ENCODE measurements at places on chromosomes 3 and 15. TPM values are rescaled to one million over a fixed set of nuclear protein-coding genes. Genes with fewer than 3 reads are reported as not detected.

FBXW12 gene
- 0.32 TPM for total RNA-seq

TRAT1 gene
- total RNA-seq = 2.0 TPM

ENTPD3 gene
- 1.4 TPM for total RNA-seq

GRCh38 chr3:43629741-43630140 lies 7.9 kb upstream of the ANO10 start:
- H3K4me1 ChIP-seq = no peaks in the 10 kb centered on the region
- no peaks in the 10 kb centered on the region for H3K27me3 ChIP-seq
- H3K4me3 ChIP-seq = no peak overlapping the region
- H3K36me3 ChIP-seq = no peaks in the 10 kb centered on the region

- no peak for DNase-seq
- H3K27ac ChIP-seq = no peak overlapping the region
- H3K36me3 ChIP-seq = no peaks in the 10 kb centered on the region
- no peak overlapping the region for H3K4me3 ChIP-seq
- peaks cover 3% of the 10 kb centered on the region for H3K4me1 ChIP-seq
Measured at GRCh38 chr3:71454512-71455403, 128.8 kb downstream of the FOXP1 start.

- DNase-seq = no peak
- H3K27ac ChIP-seq = peak overlapping the region; percentile 50
- H3K27me3 ChIP-seq = no peaks in the 10 kb centered on the region
- no peak overlapping the region for H3K4me3 ChIP-seq
Measured at GRCh38 chr15:90465140-90465929, 64.4 kb upstream of the CRTC3 start.

- no peaks in the 10 kb centered on the region for H3K36me3 ChIP-seq
- no peak overlapping the region for H3K4me3 ChIP-seq
- H3K27me3 ChIP-seq = no peaks in the 10 kb centered on the region
- no peak for DNase-seq
Measured at GRCh38 chr3:155517903-155518302, 224.4 kb upstream of the STRIT1 start.

DNA sequence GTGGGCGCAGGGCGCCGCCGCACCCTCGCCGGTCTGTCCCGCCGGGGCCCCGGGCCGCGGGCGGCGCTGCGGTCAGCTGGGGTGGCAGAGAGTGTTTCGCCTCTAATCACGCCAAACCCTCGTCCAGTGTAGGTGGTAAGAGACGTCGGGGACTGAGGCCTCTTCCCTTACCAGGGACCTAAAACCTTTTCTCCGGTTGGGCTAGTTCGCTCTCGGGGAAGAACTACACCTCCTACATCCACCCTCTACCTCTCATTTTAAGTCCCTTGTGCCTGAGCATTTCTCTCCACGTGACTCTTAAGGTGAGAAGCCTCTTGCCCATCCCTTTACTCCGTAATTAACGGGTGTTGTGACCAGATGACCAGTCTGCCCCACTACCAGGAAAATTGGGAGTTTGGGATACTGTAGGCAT lies 520 bp downstream of the TMEM42 start:
- no peaks in the 10 kb centered on the region for H3K36me3 ChIP-seq
- H3K27me3 ChIP-seq = no peaks in the 10 kb centered on the region
- no peak for DNase-seq
- peak overlapping the region; percentile 89 for H3K27ac ChIP-seq
- H3K4me1 ChIP-seq = peaks cover 5% of the 10 kb centered on the region

DNA sequence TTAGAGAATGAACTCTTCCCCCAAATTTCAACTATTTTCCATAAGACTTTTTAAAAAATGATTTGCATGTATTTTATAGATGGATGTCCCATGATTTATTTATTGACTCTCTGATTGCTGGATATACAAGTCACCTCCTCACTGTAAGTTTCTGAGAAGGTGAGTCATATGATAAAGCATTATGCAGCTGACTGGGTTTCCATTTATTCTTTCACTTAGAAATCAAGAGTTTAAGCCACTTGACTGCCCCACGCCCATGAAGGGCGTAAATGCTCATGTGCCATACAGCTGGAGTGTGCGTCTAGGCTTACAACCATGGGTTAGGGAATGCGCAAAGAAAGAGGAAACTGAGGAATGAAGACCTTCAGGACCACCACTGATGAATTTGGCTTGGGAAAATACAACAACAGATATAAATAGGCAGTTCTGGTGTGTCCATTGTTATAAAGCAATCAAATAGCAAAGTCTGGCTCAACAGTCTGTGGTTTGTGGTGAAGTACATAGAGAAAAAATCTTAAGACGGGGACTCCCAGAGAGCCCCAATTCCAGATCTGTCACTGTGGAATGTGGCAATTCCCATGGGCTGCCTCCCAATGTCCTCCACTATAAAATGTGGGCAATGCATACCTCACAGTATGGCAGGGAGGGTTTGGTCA lies 20.3 kb downstream of the SLCO2A1 start:
- H3K4me3 ChIP-seq = no peak overlapping the region
- H3K36me3 ChIP-seq = no peaks in the 10 kb centered on the region
